ENCODE measurements at places on chromosomes 6 and 20.

DNA sequence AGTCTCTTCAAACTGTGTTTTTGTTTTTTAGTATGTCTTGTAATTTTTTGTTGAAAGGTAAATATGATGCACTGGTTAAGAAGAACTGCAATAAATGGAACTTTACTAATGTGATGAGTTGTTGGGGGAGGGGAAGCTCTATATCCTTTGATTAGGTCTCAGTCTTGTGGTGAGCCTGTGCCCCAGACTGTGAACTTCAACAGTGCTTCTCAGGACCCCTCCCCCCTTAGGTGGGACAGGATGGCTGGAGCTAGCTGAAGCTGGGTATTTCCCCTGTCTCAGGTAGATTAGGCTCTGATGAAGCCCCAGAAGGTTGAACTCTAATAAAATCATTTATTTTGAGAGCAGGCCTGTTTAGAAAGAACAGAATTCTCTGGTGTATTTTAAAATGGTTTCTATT lies 31.4 kb upstream of the TASP1 start:
- no peak for DNase-seq

DNA sequence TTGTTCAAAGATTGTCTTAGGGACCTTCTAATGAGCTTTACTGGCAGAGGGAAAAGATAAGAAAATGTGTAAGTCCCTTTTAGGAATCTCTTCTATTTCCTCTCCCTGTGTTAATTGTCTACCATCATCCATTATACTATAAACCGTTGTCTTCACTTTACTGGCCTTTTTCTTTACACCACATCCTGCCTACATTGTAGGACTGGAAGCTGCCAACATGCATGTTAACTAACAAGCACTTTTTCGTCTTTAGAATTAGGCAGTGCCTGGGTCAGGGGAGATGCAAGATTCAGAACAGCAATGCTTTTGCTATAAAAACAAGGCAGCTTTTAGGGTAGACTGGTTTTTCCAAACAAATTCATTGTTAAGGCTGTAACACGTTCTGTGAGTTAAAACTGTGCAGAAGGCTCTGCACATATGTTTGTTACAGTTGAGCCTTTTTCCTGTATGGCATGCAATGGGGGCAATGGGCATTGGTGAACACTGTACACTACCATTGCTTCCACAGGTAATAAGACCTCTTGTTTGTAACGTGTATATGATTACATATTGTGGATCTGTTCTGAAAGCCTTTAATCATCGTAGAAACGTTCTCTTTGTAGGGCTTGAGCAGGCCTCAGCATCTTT lies 10.9 kb upstream of the PKIG start:
- peak; percentile 63 for DNase-seq

GRCh38 chr6:53796451-53796780 lies 1.6 kb downstream of the LRRC1 start:
- no peak for DNase-seq

- no peak for DNase-seq
These were observed 43.2 kb upstream of the NOTCH4 start for GRCh38 chr6:32267035-32267434.

DNA sequence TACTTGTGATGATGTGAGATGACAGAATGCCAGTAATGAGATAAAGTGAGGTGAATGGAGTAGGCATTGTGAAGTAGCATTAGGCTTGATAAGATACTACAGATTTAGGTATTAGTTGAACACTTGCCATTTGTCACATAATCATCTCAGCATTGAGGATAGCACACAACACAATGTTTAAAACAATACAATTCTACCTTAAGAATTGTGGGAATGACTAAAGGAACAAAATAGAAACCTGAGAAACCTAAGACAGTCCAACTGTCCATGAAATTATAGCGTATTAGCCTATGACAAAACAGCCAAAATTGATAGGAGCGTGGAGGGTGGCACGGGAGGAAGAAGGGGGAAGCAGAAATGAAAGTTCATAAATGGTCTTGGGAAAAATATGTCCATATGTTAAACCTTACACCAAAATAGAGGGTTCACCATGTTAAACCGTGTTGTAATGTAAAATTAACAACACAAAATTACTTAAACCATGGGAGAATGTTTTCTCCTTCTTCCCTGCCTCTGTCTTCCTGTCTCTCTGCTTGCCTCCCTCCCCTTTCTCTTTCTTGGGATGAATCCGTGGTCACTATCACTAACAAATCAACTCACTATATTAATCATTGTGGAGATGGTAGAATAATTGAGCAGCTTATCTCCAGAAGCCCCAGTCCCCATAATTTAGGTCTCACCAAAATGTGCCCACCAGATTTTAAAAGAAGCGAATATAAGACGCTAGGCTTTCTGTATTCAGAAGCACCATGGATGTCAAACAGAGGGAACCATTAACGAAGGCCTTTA lies 33.0 kb upstream of the HFE start:
- peak; percentile 33 for DNase-seq

DNA sequence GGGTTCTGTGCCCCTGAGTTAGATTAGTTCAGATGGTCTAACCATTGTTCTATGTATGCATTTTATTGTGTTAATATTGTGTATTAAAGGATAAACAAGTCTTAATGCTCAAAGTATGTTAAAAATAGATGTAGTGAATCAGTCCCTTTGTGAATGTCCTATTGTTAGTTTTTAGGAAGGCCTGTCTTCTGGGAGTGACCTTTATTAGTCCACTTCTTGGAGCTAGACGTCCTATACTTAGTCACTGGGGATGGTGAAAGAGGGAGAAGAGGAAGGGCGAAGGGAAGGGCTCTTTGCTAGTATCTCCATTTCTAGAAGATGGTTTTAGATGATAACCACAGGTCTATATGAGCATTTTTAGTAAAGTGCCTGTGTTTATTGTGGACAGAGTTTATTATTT lies 12.3 kb upstream of the HMGN4 start:
- DNase-seq, result no peak

DNA sequence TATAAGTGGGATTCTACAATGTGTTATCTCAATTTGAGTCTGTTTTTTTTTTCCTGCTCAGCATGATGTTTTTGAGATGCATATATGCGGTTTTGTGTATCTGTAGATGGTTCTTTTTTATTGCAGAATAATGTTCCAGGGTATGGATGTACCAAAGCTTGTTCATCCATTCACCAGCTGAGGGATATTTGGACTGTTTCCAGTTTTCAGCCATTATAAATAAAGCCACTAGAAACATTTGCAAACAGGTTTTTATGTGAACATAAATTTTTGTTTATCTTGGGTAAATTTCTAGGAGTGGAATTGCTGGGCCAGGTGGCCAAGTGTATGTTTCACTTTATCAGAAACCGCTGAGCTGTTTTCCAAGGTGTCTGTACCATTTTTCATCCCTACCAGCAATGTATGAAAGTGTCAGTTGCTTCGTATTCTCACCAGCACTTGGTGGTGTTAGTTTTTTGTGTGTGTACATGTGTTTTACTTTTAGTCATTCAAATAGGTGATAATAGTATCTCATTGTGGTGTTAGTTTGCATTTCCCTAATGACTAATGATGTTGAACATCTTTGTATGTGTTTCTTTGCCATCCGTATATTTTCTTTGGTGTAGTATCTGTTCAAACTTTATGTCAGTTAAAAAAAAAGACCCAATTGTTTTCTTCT lies 124.2 kb downstream of the CEBPB start:
- DNase-seq, result no peak

DNA sequence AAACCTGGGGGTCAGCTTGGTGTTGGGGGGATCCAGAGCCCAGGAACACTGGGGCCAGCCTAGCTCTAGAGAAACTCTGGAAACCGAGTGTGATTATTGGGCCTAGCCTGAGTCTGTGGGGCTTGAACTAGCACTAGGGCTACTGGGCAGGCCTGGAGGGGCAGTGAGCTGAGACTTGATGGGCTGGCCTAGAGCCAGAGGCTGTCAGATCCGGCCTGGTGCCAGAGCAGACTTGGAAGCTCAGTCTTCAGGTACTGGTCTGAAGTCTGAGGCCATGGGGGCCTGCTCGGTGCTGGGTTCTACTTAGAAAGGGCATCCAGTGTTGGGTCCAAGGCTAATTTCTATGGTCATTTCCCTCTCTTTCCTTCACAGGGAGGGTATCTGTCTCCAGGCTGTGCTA lies 2.7 kb downstream of the DEFB112 start:
- no peak for DNase-seq

GRCh38 chr6:146337376-146337775 lies 206.3 kb upstream of the RAB32 start:
- no peak for DNase-seq

DNA sequence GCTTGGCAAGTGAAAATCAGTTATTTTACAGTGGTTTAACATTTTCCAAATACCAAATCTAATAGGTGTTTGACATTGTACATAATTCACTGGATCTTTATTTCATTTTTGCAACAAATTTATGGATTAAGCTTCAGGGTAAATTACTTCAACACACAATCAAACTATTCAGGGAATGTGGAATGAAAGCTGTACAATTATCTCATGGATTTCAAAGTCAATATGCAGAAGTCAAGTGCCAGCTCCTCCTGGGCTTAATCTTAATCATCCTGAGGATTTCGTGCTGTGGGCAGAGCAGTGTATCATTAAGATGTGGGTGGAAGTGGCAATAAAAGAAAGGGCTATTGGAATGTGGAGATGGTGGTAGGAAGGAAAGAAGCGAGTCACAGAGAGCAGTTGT lies 548.8 kb downstream of the COL12A1 start:
- DNase-seq, result peak; percentile 80

- DNase-seq, result no peak
These were observed 2.7 kb upstream of the STK4 start for GRCh38 chr20:44963325-44964215.

GRCh38 chr20:44367746-44368145 lies 12.2 kb downstream of the HNF4A start:
- DNase-seq, result no peak

- DNase-seq, result no peak
These were observed 129.7 kb downstream of the FIG4 start for GRCh38 chr6:109820706-109821350.

DNA sequence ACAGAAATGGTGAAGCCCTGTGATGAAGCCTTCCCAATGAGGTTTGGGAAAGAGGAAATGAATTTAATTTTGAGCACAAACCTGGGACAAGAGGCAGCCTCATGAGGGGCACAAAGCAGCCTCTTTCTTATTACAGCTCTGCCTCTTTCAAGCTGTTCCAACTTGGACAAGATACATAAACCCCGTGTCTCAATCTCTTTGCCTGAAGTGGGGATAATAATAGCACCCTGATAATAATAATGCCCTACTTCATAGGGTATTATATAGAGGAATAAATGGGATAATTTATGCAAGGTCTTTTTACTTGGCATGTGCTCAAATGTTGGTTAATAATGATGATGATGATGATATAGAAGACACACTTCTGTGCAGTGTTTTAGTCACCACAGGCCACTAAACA lies 91.1 kb upstream of the PLN start:
- DNase-seq, result no peak

DNA sequence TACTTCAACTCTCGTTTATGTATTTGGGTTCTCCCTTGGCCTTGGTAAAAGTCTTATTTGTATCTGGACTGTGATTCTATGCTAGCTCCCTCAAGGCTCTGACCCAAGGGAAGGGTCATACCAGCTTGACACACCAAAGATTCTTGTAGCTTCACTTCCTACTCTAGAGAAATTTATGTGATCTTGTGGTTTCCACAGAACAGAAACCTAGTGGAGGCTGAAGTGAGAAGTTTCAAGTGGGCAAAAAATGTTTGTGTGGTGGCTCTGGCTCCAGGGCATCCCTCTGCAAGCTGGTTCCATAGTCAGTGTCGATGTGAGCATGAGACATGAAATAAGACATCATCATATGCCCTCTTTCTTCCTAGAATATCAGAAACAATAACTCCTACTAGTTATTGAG lies 48.1 kb upstream of the TNFRSF21 start:
- no peak for DNase-seq

DNA sequence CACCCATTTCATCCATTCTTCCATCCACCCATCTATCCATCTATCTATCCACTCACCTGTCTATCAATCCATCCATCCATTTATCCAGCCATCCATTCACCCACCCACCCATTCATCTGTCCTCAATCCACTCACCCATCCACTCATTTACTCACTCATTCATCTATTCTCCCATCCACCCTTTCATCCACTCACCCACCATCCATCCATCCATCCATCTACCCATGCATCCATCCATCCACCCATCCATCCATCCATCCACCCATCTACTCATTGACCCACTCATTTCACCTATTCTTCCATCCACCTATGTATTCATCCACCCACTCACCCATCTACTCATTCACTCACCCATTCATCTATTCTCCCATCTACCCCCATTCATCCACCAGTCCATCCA lies 24.2 kb upstream of the PTGIS start:
- no peak for DNase-seq

DNA sequence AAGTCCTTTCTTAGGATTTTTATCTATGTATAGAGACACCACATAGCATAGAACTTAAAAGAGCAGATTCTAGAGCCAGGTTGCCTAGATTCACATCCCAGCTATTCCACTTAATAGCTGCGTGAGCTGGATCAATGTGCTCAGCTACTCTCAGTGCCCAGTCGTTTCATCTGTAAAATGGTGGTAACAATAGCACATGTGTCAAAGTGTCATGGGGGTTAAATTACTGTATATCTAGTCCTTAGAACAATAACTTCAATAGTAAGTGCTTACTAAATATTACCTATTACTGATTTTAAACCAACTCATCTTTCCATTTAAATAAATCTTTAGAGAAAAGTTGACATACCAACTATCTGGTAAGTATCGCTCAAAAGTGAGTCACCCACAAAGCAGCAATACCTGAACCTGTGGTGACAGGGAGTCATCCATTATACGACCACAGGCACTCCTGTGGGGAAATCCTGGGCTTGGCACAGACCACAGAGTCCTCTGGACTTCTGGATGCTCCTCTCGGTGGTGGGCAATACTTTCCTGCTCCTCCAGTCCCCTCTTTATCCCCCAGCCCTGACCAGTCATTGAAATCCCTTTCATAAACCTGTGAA lies 154.8 kb downstream of the PDSS2 start:
- DNase-seq, result peak; percentile 16

DNA sequence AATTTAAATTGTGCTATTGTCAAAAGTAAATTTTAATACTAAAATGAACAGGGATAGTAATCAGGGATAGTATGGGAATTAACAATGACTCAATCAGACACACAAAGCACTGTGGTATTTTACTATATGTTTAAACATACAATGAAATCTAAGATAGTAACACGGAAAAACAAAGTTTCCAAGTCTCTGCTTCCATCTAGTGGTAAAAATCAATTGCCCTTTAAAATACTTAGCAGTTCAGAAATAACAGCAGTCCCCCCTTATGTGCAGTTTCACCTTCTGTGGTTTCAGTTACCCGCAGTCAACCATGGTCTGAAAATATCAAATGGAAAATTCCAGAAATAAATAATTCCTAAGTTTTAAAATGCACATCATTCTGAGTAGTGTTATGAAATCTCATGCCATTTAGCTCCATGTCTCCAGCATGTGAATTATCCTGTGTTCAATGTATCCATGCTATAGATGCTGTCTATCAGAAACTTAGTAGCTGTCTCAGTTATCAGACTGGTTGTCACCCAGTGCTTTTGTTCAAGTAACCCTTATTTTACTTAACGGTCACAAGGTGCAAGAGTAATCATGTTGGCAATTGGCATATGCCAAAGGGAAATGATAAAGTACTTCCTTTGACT lies 58.5 kb downstream of the AHI1 start:
- peak; percentile 39 for DNase-seq

All from EH (cell line).